Immature natural killer cell (primary cell): ENCODE measurements at places on chromosomes 11 and 22. TPM values are rescaled to one million over a fixed set of nuclear protein-coding genes. Genes with fewer than 3 reads are reported as not detected.

- DNase-seq = no peak
Observed at GRCh38 chr11:117670443-117670842, 126.6 kb downstream of the DSCAML1 start.

GRCh38 chr11:11095831-11096723 is 238.2 kb upstream of the ZBED5 start:
- no peak for DNase-seq

DNA sequence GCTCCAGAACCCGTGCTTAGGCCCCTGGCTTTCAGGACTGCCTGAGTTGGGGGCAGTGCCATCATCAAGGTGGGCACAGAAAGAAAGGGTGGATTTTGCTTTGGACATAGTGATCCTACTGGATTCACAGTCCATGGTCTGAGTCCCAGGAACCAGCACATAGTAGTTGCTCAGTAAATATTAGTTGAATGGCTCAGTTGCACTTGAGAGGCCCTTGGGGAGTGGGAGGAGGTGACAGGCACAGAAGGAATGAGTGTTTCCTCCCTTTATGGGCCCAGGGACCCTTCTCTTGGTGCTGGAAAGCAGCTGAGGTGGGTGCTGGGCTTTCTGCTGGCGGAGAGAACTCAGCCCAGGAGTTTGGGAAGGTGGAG is 16.6 kb downstream of the ARHGEF17 start:
- DNase-seq = no peak

DNA sequence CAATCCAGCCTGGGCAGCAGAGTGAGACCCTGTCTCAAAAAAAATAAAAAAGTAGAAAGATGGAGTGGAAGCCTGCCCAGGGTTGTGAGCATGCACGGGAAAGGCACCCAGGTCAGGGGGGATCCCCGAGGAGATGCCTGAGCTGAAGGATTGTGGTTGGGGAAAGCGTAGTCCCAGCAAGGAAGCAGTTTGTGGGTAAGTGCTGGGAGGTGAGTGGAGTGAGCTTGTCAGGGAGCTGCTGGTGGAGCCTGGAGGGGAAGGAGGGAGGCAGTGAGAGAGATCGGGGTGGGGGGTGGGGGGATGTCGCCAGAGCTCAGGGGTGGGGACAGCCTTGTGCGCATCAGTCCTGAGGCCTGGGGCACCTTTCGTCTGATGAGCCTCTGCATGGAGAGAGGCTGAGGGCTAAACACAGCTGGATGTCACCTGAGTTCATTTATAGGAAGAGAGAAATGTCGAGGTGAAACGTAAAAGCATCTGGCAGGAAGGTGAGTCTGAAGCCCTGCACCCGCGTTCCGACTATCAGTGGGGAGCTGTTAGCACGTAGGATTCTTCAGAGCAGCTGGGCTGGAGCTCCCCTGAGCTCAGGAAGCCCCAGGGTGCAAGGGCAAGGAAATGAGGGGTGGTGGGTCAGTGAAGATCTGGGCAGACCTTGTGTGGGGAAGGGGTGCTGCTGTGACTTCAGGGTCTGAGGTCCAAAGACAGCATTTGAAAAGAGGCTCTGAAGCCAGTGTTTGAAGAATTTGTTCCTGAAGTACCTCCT is 10.2 kb downstream of the TMEM121B start:
- DNase-seq = no peak

Gene KDM4F
- polyA plus RNA-seq = not detected
